A172 (cell line): ENCODE measurements at places on chromosomes 7 and 10.

DNA sequence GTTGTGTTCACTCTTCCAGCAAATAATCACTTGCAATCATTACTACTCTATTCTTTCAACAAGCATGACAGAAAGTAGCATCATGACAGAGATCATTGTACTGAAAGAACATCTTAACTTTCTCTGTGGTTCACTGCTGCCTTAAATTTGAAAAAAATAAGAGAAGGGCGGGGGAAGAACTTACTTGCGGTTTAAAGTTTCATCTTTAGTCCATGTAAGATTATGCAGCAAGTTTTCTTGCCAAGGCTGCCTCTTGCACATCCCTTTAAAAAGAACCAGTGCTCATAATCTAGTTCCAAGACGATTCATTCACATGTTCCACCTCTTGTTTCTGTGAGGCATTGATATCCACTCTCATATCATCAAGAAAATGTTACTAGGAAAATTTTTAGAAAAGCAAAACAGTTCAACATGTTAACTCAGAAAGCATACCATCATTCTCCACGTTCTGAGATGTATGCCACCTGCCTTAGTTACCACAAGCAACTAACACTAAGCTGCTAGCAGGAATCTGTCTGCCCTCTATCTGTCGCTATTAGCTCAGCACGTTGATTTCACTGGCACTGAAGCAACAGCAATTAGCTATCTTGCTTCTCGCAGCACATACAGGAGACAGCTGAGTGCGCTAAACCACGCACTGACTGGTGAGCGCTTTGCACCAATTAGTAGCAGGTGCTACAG lies at the start of gene PCDH15:
Gene PCDH15 (minus strand): TSS at position 491 of the 681 bp plus-strand sequence. CDS start 136,969 bp downstream, outside the sequence.
- DNase-seq = peak; percentile 38

DNA sequence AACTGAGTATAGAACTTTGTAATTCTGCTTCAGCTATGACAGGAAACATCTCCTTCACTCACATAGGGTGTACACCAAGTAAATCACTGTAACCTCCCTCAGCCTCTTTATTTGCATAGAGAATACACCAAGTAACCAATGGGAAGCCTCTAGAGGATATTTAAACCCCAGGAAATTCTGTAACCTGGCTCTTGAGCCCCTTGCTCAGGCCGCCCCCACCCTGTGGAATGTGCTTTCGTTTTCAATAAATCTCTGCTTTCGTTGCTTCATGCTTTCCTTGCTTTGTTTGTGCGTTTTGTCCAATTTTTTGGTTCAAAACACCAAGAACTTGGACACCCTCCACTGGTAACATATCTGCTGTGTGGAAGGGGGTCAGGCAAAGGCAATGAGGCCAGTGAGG lies 60.2 kb downstream of the CLRN3 start:
- no peak for DNase-seq

DNA sequence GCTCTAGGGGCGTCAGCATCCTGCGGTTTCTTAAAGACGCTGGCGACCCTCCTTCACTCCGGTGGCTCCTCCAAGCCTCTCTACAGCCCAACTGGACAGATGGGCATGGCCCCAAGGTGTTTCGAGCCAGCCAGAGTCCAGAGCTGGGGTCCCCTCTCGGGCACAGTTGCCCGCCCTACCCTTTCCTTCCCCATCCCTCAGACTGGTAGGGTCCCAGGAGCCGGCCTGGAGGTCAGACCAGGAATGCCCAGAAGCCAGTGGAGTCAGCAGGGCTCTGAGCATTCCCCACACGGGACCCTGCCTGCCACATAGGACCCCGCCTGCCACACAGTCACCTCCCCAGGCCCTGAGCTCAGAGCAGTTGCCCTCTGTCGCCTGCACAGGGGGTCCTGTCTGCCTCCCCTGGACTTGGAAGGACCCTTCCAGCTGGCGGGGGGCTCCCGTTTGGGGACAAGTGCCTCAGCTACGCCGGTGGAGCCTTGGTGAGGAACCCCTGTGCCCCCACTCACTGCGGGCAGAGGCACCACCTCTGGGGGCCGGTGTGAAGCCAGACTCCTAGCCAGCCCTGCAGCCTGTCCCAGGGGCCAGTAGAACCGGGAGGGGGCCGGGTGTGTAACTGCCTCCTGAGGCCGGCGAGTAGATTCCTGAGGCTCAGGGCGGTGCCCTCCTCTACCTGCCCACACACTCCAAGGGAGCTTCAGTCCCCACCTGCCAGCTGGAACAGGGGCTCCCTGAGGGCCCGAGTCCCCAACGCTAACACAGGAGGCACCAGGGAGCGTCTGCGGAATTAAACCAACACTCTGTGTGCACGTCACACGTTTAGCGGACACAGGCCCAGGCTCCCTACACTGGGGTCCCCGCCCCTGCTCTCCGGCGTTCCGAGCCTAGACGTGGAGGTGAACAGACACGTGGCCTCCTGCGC lies 19.4 kb upstream of the PDGFA start:
- DNase-seq = no peak

DNA sequence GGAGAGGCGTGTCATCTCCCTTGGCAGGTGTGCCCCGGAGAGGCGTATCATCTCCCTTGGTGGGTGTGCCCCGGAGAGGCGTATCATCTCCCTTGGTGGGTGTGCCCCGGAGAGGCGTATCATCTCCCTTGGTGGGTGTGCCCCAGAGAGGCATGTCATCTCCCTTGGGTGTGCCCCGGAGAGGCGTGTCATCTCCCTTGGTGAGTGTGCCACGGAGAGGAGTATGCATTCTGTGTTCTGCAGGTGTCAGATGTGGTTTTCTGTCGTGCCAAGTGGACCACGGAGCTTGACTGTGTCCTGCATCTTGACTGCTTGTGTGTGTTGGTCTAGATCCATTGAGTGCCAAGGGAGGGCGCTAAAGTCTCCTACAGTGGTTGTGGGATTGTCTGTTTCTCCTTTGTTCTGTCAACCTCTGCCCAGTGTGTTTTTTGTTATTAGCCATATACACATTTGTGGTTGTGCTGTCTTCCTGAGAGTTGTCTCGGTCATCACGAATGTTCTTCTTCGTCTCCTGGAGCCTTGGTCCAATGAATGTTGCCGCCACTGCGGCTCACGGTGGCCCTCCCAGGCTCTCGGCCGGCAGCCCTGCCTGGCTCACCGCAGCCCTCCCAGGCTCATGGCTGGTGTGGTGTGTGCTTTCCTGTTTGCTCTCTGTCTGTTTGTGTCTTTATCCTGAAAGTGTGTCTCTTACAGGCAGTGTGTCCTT lies 96.8 kb downstream of the INPP5A start:
- no peak for DNase-seq

DNA sequence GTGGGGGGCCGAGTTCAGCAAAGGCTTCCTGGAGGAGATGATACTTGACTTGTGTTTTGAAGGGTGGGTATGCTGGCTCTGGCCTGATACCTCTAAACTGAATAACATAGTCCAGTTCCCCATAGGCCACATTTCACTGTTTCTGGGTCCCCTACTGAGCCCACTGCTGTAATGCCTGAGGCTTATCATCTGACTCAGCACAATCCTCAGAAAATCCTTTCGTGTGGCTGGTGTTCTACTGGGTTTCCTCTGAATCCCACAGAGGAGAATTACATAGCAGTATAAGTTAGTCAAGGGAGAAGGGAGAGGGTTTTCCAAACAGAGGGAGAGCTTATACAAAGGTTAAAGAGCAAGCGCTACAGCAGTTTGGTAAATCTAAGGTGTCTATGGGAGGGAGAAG lies 2.8 kb upstream of the R3HCC1L start:
- no peak for DNase-seq

- no peak for DNase-seq
These were observed 40.3 kb upstream of the SH2D4B start for GRCh38 chr10:80497187-80498077.

- DNase-seq = no peak
These were observed 68.3 kb downstream of the HYCC1 start for GRCh38 chr7:22945584-22945983.

DNA sequence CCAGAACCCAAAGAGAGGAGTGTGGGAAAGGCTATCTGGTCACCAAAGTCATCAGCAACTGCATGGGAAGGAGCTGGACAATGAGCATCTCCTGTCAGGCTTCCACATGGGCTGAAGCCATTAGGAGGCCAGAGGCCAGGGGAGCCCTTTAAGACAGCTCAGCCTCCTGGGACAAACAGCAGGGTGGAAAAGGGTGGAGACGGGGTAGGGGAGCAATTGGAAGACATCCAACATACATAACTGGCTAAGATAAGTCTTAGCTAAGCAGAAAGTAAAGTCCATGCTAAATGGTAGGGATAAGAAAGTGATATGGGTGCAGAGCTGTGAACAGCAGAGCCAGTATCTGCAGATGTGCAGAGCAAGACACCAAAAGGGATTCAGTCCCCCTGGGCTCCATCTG lies 1.5 kb upstream of the OAT start:
- DNase-seq = no peak

DNA sequence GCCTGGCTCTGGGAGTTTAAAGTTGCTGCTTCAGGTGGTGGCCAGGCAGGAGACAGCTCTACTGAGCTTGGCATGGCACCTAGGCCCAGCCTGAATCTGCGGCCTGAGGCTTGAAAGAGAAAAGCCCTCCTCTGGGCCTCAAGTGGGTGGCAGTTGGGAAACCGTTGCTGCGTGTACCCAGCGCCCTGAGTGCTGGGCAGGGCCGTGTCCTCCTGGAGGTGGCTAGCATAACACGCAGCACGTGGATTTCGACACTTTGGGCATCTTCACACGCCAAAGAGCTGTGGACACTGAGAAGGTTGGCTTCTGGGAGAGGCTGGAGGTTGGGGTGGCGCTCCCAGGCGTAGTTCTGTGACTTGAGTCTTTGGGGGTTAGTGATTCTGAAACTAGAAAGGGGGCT lies 2.5 kb downstream of the ZNF316 start:
- DNase-seq = no peak

DNA sequence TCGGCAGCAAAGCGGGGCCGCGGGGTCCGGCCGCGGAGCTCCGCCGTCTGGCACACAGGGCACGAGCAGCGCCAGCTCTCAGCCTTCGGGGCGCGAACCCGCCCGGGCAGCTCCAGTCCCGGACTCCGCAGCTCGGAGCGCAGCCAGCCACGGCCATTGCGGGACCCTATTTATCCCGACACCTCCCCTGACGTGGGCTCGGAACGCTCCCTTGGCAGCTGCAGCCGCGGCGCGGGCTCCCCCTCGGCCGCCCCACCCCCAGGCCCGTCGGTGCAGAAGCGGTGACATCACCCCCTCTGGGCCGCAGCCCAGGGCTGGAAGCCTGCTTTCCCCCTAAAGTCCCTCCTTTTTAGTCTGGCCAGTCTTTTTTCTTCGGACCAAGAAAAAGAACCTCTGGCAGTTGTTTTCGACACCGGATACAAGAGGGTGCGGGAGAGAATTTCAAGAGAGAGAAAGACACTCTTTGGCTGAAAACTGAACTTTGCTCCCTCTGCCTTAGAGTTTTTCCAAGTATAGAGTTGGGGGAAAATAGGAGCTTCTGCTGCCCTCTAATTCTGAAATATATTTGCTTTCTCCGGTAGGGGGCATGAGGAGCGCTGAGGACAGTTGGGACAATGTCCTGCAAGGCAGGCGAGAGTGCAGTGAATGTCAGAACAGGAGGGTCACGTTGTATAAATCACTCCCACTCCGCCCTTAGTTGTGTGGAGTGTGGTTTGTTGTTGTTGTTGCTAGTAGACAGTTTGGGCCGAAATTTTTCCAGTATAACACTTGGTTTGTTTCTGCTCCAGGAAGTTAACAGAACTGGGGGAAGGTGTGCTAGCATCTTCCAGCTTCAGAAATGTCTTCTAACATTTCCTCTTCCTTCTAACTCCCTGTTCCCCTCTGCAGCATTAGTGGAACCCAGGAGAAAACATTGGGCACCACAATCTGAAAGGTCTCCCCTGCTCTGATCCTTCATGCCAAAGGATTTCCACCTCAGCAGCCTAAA lies at the start of gene SFRP4:
Gene SFRP4 (minus strand): TSS at position 145 of the 988 bp plus-strand sequence. CDS start 280 bp downstream, outside the sequence.
- peak; percentile 70 for DNase-seq

- peak; percentile 36 for DNase-seq
These were observed 23.3 kb downstream of the PRTFDC1 start for GRCh38 chr10:24929056-24929544.

- peak; percentile 92 for DNase-seq
These were observed 50.5 kb upstream of the BMPER start for GRCh38 chr7:33854801-33855350.

DNA sequence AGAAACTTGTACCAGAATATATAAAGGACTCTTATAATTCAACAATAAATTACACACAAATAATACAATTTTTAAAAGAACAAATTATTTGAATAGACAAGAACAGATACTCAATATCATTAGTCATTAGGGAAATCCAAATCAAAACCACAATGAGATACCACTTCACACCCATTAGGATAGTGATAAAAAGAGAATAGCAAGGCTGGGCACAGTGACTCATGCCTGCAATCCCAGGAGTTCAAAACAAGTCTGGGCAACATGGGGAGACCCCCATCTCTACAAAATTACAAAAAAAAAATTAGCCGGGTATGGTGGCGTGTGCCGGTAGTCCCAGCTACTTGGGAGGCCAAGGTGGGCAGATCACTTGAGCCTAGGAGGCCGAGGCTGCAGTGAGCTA lies 52.2 kb upstream of the KCNIP2 start:
- DNase-seq = no peak

DNA sequence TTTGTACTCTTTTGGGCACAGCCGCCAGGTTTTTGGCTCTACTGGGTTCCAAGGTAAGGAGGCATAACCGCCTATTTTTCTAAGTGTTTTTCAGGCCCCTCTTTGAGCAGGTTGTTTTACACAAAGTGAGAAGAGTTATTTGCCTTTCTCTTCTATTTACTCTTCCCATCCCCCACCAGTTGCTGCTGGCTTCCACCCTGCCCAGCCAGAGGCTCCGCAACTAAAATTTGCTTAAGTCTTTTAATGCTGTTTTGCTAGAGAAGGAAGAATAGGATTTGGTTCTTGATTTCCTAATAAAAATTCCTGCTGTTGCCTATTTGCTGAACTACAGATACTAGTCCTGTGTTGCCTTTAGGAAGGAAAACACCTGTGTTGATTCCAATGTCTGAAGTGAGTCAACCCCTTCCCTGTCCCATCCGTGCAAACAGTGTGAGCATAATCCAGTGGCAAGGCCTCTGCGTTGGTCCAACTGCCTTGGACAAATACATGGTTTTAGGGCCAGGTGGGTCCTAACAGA lies 1.9 kb downstream of the PLA2G12B start:
- no peak for DNase-seq

DNA sequence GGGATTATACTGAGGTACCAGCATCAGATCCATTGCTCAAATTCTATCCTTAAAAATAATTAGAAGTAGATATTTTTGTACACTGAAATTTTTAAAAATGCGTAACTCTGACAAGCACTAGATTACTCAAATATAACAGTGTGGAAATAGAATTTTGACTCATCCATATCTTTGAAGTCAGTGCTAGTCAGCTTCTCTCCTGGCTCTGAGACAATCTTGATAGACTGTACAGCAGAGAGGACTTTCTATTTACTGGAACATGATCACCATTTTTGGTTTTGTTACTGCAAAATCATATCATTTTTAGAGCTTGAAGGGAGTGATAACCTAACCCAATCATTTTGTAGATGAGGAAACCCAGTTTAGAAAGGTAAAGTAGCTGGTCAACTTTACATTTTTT lies 195.0 kb downstream of the MTERF1 start:
- DNase-seq = peak; percentile 10

- peak; percentile 66 for DNase-seq
These were observed 12.5 kb upstream of the EBLN1 start for GRCh38 chr10:22230158-22230833.

GRCh38 chr10:33441561-33441960 lies 107.1 kb upstream of the NRP1 start:
- DNase-seq = peak; percentile 16

- DNase-seq = no peak
These were observed 19.2 kb upstream of the TTYH3 start for GRCh38 chr7:2612445-2613097.

- peak; percentile 13 for DNase-seq
These were observed 46.9 kb downstream of the AP3M1 start for GRCh38 chr10:74103560-74104258.
